Ovary (tissue), 10 donors: ENCODE measurements at places on chromosomes 6 and 20. TPM values are rescaled to one million over a fixed set of nuclear protein-coding genes. Genes with fewer than 3 reads are reported as not detected.

RIPOR3 gene
- 1.7 TPM for polyA plus RNA-seq

C20orf204 gene
- polyA plus RNA-seq: 0.61 TPM

NRM gene
- polyA plus RNA-seq: 15.4 TPM

OR2J1 gene
- not detected for polyA plus RNA-seq

COX7A2 gene
- polyA plus RNA-seq: 316 TPM

MRPS18A gene
- 35.1 TPM for polyA plus RNA-seq

GNMT gene
- 0.35 TPM for polyA plus RNA-seq

ANGPT4 gene
- polyA plus RNA-seq: 3.0 TPM

MEP1A gene
- not detected for polyA plus RNA-seq
